AG04450 (cell line): ENCODE measurements at places on chromosomes 13 and 19.

DNA sequence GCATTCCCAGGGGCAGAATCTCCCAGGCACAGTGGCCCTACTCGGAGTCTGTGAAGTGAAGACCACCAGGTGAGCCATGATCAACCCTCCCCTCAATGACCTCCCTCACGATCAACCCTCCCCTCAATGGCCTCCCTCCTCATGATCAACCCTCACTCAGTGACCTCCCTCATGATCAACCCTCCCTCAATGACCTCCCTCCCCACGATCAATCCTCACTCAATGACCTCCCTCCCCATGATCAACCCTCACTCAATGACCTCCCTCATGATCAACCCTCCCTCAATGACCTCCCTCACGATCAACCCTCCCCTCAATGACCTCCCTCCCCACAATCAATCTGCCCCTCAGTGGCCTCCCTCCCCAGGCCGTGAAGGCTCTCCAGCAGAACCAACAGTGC is 32.1 kb downstream of the SBNO2 start:
- no peak for DNase-seq

GRCh38 chr19:42279155-42279901 is 10.3 kb downstream of the CIC start:
- DNase-seq, result no peak

GRCh38 chr19:3684817-3685410 is 15.4 kb downstream of the PIP5K1C start:
- no peak for DNase-seq

DNA sequence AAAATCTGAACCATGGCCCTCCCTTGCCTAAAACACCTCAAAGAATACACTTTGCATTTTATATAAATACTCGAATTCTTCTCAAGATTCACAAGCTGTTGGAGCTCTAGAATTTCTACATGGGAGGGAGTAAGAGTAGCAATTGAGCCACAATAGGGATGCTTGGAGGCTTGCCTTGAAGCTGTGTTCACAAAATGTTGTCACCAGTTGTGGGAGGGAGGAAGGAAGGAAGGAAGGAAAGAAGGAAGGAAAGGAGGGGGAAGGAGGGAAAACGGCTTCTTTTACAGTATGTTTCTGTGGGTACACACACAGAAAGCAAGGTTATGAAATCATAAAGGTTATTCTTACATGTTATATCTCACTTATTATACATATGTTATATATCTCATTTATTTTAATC is 128.6 kb upstream of the PEG3 start:
- DNase-seq, result no peak

DNA sequence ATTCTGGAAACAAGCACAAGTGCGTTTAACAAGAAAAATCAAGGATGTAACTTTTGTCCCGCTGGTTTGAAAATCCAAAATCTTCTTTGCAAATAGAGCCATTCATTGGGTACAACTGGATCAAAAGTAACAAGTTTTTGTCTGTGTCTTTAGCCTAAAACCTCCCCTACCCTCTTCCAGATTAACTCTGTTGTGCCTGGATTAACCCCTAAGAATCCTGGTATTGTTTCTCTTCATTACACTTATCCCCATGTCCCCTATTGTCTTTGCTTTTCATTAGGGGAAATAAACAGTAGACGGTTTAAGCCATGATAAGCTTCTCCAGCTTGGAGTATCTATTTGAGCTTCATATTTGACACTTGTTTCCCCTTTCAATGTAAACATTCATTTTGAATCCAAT is 242.1 kb upstream of the ARGLU1 start:
- no peak for DNase-seq

GRCh38 chr13:76860706-76861105 is 25.5 kb downstream of the KCTD12 start:
- no peak for DNase-seq

- no peak for DNase-seq
Observed at GRCh38 chr19:6217752-6218334, 61.9 kb downstream of the MLLT1 start.

DNA sequence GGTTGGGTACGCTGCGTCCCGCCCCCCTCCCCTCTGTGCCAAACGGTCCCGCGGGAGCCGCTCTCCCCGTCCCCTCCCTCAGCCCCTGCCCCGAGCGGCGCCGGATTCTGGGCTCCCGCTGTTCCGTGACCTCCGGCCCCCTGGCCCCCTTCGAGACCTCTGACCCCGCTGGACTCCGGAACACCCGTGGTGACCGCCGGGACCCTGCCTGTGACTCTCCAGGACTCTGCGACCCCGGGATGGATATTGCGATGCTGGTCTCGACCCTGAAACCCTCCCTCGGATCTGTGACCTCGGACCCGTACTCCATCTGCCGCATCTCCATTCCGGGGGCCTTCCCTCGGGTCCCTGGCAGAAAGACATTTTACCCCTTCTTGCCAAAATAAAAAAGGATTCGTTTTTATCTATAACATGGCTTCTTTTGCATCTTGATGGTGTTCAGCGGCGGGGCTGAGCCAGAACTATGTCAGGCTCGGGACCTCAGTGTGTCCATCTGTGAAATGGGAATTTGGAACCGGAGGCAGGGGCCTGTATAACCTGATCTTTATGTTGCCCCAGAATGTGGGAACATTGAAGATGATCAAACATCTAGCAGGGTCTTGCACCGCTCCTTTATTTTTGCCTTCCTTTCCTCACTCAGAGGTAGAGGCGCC is 654 bp upstream of the MEGF8 start:
- no peak for DNase-seq

DNA sequence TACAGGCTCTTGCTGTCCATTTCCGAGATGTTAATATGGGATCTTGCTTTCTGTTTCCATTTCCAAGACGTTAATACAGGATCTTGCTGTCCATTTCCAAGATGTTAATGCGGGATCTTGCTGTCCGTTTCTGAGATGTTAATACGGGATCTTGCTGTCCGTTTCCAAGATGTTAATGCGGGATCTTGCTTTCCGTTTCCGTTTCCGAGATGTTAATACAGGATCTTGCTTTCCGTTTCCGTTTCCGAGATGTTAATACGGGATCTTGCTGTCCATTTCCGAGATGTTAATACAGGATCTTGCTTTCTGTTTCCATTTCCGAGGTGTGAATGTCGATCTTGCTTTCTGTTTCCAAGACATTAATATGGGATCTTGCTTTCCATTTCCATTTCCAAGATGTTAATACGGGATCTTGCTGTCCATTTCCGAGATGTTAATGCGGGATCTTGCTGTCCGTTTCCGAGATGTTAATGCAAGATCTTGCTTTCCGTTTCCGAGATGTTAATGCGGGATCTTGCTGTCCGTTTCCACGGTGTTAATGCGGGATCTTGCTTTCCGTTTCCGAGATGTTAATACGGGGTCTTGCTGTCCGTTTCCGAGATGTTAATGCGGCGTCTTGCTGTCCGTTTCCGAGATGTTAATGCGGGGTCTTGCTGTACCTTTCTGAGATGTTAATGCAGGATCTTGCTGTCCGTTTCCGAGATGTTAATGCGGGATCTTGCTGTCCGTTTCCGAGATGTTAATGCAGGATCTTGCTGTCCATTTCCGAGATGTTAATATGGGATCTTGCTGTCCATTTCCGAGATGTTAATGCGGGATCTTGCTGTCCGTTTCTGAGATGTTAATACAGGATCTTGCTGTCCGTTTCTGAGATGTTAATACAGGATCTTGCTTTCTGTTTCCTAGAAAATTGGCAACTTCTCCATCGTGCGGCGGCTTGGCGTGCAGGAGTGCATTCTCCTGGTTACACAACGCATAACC is 38.3 kb downstream of the PEX11G start:
- peak; percentile 29 for DNase-seq

DNA sequence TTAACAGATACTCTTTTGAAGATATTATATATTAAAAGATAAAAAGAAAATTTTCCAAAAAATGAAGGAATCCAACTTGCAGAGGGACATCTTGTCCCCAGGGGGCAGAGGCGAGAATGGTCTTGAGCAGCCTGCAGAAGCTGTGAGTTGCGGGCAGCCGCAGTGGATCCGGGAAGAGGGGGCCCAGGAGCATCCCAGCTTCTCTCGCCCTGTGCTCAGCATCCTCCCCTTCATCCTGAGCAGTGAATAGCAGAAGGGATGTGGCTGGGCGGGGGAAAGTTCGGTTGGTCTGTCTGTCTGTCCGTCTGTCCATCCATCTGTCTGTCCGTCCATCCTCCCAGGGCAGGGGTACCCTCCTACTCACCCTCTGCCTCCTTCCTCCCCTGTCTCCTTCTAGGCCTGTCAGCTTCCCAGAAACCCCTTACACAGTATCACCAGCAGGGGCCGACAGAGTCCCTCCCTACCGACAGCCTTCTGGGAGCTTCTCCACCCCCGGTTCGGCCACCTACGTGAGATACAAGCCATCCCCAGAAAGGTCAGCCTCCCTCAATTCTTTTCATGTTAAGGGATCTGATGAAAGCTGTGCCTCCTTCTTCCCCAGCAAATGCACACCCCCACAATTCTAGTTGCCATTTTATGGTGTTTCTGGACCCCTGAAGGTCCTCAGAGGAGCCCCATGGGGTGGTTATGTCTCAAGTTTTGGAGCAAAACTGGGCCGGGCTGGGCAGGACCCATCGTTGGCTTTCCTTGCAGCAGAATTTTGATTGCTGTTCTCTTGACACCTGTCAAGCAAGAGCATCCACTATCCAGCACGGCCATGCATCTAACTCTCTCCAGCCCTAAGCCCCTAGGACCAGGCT is 81.6 kb downstream of the DPF1 start:
- DNase-seq, result no peak

- DNase-seq, result no peak
Observed at GRCh38 chr13:44464471-44464870, 90.8 kb downstream of the SERP2 start.

- no peak for DNase-seq
Observed at GRCh38 chr13:24183741-24184182, 23.2 kb downstream of the SPATA13 start.

GRCh38 chr13:92802776-92803175 is 423.8 kb upstream of the GPC6 start:
- no peak for DNase-seq

- peak; percentile 18 for DNase-seq
Observed at GRCh38 chr13:47463726-47464125, 537.3 kb downstream of the SUCLA2 start.

DNA sequence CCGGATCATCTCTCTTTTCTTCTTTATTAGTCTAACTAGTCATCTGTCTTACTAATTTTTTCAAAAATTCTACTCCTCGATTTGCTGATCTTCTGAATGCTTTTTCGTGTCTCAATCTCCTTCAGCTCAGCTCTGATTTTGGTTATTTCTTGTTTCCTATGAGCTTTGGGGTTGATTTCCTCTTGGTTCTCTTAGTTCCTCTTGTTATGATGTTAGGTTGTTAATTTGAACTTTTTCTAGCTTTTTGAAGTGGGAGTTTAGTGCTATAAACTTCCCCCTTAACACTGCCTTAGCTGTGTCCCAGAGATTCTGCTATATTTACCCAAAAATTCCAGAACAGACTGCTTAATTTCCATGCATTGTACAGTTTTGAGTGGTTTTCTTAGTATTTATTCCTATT is 3.4 kb downstream of the FCAR start:
- DNase-seq, result no peak

DNA sequence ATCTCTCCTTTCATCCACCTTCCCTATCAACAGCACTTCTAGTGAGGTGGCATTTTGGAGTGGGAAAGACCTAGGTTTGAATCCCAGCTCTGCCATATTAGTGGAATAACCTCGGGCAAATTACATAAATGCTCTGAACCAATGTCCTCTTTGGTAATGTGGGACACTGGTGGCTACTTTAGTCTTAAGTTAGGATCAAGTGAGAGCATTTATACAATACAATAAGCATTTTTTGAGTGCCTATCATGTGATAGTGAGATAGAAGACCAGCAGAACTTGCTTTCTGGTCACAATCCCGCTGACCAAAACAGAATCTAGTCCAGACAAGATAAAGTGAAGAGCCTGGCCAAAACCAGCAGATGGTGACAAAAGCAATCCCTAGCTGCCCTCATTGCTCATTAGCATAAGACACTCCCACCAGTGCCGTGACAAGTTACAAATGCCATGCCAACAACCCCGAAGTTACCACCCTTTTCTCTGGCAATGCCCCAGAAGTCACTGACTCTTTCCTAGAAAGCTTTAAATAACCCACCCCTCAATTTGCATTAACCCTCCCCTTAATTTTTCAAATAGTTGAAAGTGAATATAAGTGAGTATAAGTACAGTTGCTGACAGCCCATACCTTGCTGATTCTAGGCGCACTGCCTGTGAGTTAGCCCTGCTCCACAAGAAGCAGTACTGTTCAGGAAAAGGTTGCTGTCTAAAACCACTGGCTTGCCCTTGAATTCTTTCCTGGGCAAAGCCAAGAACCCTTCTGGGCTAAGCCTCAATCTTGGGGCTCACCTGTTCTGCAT is 28.9 kb upstream of the KPNA3 start:
- DNase-seq, result no peak

- DNase-seq, result peak; percentile 51
Observed at GRCh38 chr19:6737873-6738786, 750 bp upstream of the GPR108 start.

- no peak for DNase-seq
Observed at GRCh38 chr13:102675115-102675514, 19.7 kb downstream of the METTL21C start.

GRCh38 chr13:44243198-44243857 is 130.3 kb upstream of the SERP2 start:
- no peak for DNase-seq

DNA sequence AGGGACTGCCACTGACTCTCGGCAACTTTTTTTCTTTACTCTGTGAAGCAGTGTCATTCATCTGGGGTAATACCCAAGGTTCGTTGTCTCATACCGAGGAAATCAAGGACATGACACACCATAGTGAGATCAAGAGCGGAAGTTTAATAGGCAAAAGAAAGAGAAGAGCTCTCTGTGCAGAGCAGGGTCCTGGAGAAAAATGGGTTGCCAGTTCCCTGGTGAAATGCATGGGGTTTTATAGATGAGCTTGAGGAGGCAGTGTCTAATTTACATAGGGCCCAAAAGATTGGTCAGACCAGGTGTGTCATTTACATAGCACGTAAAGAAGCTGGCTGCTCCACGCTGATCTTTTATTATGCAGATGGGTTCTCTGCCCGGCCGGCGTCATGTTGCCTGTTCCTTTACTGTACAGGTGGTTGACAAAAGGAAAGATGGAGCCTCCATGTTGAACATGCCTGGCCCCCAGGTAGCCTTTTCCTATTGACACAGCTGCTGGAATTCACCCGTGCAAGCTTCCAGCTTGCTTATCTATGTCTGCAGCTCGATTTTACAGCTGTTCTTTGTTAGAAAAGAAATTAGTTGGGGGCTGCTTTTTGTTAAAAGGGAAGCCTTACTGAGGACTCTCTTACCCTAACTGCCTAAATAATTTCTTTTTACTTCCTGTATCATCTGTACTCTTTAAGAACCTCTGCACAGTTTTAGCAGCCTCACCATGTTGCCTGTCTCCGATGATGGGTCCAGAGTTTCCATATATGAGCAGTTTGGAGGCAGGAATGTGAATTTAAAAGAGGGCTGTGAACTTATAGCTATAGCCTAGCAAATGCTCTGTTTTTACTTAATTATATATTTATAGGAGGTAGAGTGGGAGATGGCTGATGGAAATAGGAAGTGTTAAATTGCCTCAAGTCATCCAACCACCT is 98.0 kb upstream of the DIAPH3 start:
- DNase-seq, result no peak

GRCh38 chr19:34324320-34324719 is 40.7 kb upstream of the GPI start:
- DNase-seq, result no peak
